ENCODE measurements at places on chromosomes 1 and 21.

DNA sequence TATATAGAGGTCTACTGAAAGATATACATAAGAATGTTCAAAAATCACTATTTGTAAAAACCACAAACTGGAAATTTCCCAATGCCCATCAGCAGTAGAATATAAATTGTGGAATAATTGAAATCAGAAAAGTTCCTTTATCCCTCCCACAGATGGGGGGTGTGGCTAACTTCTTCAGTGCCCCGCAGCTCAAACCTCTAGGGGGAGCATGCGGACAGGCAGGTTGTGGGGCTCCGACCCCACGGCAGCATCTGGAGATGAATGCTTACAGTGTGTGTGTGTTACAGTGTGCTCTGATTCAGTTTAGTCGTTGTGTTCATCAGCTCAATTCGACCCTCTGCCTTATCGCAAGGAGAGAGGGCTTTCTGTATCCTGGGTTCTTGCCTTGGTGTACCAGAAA is 262.1 kb upstream of the LRRC7 start:
- no peak for DNase-seq

DNA sequence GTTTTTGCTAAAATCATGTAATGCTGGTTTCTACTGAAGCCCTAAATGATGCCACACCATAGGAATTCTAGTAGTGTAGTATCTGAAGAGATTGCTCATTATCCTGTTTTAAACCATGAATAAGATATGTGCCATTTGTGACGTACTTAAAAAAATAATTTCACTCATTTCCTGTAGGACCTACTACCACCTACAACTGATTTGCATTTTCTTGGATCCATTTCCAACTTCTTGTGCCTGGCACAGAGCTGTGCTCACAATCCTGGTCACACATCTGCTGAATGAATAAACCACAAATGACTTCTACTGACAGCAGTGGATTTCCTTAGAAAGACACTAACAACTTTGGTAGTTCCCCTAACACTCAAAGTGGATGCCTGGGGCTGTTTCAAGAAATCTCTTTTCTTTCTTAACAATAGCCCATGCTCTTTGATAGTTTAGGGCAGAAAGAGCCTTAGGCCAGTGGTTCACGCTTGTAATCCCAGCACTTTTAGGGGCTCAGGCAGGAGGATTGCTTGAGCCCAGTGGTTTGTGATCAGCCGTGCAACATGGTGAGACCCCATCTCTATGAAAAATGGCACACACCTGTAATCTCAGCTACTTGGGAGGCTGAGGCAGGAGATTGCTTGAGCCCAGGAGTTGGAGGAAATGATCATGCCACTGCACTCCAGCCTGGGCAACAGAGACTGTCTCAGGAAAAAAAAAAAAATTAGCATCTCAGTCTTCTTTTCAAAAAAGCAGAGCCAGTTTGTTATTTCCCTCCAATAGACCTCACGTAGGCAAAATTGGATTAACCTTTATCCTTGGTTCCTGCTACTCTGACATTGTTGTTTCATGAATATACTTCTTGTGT is 13.0 kb upstream of the BATF3 start:
- no peak for DNase-seq

- no peak for DNase-seq
Observed at GRCh38 chr21:38265166-38265565, 8.4 kb downstream of the KCNJ15 start.

DNA sequence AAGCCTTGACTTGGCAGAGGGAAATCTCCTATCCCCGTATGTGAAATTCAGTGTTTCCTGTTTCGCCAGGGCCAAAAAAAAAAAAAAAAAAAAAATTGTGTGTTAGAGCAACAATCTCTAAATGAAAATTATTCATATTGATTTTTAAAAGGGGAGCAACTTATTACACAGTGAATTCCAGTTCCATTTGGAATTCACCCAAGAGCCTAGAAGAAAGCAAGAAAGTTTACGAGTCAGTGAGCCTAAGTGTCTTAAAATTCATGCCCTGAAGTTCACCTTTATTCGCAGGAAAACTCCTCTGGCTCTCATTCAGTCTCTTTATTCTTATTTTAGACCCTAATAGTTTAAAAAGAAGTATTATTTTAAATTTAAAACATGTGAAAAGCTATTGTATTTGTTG is 42.1 kb upstream of the HUNK start:
- DNase-seq: no peak

DNA sequence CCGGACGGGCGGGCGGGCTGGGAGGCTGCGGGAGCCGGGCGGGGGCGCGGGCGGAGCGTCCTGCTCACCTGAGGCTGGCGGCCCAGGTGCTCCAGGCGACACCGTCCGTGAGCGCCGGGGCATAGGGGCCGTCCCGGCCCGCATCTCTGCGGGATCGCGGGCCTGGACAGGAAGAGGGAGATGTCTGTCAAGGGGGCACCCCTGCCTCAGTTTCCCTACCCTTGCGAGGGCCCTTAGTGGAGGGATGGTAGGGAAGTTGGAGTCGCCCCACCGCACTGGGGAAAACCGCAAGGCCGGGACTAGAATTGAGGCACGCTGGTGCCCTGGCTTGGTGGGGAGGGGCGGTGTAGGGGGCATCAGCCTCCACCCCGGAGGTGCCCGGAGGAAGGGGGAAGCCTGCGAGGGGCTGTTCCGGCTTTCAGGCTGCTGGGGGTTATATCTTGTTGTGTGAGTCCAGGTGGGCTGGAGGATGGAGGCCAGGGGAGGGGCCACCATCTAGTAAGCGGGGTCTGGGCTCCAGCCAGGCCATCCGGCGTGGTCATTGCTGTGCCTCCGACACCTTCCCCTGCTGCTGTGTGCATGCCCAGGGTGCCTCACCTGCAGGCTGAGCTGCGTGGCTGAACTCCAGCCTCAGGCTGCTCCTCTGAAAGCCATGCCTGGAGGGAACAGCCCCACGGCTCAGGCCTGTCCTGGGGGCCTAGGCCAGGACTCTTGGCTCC is 580 bp downstream of the VWA1 start:
- no peak for DNase-seq

- DNase-seq: no peak
Observed at GRCh38 chr21:17989780-17990179, 170.6 kb upstream of the C21orf91 start.

DNA sequence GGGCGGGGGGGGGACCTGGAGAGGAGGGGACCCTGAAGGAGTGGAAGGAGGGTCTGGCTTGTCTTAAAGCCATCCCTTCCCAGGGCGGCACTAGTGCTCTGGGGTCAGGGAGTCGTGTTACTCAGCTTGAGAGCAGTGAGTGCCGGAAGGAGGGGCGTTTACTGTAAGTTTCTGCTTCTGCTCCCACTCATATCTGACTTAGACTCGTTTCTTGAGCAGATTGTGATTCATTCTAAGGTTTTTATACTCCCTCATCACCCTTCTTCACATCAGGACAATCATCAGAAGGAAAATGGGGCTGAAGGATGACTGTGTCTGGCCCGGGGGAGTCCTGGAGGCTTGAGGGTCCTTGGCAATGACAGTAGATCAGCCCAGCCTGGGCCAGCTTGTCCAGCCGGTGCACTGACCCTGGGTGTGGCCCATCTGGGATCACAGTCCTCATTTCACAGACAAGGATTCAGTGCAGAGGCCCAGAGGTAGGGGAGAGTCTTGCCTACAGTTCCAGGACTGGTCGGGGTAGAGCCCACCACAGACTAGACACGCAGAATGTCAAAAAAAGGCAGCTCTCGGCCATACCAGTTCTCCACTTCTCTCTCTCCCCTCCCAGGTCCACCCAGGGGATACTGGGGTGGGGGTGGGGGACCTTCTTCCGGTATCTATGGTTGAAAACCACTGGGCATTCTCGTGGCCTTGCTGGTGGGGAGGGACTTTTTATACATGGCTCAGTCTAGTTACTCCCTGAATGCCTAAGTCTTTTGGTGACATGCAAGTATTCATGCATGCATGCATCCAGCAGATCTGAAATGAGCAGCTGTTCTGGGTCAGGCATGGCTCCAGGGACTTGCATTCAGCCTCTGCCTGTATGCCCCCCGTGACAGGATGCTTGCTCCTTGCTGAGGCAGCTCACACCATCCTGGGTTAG is 5.1 kb downstream of the TNFRSF8 start:
- DNase-seq: no peak

DNA sequence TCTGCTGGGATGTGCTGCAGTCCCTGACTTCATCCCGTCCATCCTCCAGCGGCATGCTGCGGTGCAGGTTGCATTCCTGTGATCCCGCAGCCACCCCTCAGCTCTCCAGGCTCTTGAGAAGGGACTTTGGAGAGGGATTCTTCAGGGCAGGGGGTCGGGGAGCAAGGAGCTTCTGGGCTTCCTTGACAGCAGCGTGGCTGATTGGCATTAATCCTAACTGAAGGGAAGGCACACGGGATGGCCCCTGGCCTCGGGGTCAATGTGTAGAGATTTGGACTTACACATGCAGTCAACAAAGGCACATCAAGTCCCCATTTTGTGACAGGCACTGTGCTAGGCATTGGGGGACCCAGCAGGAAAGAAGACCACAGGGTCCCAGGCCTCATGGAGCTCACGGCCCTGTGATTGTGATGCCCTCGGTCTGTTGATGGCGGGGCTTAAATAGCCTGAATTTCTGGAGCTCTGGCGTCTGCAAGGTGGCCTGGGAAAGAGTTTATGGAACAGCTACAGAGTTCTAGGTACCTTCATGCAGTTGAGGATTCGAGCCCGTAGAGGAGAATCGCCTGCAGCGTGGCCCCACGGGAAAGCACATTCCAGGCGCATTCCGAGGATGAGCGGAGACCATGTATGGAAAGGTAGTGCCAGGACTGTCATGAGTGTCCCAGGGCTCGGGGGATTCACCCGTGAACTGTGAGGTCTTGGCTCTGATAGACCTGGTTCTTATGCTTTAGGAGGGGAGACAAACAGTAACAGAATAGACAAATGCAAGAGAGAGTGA is 20.1 kb downstream of the PSEN2 start:
- no peak for DNase-seq

GRCh38 chr1:14090531-14090930 is 390.5 kb downstream of the PRDM2 start:
- no peak for DNase-seq

DNA sequence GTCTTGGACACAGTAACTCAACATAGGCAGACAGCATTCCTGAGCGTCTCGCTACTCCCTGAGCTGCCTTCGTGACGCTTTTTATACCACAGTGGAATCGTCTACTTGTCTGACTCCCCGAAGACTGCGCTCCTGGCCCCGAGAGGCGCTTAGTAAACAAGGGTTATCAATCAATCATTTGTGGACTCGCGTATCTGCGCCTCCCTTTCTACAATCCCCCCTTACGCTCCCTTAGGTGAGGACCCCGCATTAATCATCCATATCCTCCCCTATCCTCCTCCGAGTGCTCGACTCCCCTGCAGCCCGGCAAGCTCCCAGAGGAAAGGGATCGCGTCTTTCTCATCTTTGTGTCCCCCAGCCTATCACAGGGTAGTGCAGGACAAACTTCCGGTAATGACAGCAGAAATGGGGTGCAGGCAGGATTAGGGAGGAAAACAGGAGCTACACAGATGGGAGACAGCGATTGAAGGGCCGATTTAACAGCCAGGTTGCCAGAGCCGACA is 522 bp downstream of the TMEM59 start:
- DNase-seq: no peak
